ENCODE measurements at places on chromosomes 11 and 22.

DNA sequence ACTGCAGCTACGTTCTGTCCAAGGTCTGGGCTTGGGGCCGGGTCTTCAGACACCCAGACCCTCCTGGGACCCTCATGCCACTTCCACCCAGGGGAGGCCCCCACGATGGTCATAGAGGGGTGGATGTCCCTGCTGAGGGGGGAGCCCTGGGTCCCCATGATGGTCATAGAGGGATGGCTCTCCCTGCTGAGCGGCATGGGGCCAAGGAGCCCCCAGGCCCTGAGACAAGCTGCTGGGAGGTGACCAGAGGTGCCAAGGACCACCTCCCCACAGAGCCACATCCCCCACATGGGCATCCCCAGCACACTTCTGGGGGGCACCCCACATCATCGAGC, 7.2 kb downstream of the MUC5B start:
- no peak for DNase-seq

DNA sequence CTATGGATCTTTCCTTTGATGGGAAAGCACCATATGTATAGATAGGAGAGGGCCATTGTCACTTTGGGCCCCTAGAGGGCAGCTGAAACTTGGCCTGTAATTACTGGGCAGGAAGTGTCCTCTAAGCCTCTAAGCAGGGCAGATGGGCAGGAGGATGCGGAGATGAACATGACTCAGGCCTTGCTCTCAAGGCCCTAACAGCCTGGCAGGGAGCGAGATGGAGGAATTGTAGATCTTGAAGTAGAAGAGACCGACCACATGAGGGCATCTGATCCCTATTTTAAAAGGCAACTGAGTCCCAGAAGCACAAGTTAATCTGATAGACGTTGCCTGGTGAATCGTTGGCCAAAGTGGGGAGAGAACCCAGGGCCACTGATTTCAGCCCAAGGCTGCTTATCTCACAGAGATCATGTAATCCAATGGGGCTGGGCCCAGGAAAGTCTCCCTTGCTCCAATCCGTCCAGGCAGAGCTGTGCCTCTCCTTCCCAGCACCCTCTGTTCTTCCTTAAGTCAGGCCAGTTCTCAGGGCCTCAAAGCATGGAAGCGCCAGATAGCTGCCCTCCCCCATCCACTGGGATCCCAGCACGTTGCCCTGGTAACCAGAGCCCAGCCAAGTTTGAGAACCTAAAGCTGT, 2.5 kb upstream of the SEPTIN3 start:
- DNase-seq: peak; percentile 39

DNA sequence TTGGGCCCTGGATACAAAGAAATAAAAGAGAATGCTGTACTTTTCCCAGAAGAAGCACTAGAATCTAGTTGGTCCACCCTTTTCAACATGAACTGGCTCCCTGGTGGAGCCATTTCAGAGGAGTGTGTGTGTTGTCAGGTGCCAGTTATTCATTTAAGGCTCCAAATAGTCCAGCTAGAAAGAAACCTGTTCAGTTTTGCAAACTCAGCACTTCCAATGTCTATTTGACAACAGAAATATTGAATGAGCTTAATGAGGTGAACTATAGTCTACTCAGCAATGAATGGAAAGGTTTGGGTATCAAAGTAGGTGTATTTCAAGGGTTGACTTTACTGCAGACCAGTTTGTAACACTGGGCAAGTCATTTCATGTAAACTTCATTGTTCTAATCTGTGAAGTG, 2.1 kb downstream of the OR8D1 start:
- no peak for DNase-seq

GRCh38 chr11:112318184-112318591, 57.5 kb upstream of the PLET1 start:
- DNase-seq: no peak

GRCh38 chr11:41039592-41039991, 419.9 kb downstream of the LRRC4C start:
- no peak for DNase-seq

GRCh38 chr11:108734283-108734682, 69.4 kb downstream of the DDX10 start:
- DNase-seq: no peak

DNA sequence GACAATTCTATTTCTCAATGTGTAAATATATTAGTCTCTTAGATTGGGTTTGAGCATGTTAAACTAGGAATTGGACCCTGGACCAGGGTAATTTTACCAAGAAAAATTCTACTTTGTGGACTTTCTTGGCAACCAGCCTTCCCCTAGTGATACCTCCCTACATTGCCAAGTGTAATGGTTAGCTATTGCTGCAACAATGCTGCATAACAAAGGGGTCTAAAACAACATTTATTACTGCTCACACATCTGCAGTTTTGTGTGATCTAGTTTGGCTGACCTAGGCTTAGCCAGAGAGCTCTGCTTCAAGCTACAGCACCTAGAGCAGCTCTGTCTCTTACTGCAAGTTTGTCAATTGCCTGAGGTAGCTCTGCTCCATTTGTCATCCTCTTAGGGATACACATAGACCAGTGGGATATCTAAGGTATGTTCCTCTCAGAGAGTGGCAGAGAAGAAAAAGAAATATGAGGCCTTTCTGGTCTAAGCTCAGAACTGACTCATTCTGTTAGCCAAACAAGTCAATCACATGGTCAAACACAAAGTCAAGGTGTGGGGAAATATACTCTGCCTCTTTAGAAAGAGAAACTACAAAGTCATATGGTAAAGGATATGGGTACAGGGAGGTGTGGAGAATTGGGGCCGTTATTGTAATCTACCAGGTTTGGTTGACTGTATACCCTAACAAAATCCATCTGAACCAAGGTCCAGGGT, 2.0 kb upstream of the LAYN start:
- DNase-seq: no peak

- no peak for DNase-seq
Measured at GRCh38 chr22:37283393-37283937, 1.2 kb downstream of the CYTH4 start.

DNA sequence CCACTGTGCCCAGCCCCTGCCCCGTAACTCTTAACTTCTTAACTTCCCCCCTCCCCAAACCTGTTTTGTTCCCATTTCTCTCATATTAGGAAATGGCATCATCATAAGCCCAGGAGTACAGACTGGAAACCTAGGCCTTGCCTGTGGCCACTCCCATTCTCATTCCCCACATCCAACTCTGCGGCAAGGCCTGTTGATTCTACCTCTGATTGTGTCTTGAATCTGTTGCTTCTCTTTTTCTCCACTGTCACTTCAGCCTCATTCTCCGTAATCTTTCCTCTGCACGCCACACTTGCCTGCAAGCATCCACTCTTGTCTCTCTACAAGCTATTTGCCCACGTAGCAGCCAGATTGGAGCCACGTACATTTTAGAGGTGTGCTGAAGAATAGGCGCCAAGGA, 25.2 kb downstream of the SGSM3 start:
- no peak for DNase-seq

- no peak for DNase-seq
Measured at GRCh38 chr11:66069715-66070603, at the start of gene PACS1. Gene PACS1 (plus strand): TSS chr11:66070272. CDS start chr11:66070487, 215 bp downstream.

GRCh38 chr11:24575392-24575791, 78.5 kb downstream of the LUZP2 start:
- no peak for DNase-seq

DNA sequence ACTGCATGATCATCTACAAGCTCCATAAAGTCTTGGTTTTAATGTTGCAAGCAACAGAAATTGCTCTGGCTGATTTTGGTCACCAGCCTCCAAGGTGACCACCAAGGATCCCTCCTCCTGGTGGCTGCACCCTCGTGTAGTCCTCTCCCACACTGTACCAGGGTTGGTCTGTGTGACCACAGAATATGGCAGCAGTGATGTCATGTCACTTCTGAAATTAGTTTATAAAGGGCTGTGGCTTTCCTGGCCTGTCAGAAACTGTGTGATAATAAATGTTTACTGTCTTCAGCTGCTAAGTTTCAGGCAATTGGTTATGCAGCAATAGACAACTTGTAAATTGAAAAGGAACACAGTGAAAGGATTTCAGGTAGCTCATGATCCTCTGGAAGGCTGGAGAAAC, 5.3 kb upstream of the PRDM11 start:
- no peak for DNase-seq

DNA sequence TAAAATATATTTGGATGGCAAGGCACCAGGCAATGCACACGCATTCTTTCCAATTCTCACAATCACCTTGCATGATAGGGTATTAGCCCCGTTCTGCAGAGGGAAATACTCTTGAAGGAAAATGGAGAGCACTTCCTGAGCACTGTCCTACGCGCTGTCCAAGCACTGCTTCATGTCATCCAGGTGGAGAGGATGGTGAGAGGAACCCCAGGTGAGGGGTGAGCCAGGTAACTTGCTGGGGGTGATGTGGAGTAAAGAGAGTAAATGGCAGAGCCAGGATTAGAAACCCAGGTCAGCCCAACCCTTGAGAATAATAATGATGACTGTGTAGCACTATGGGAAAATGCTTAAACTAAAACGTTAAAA, 711 bp upstream of the PACSIN2 start:
- no peak for DNase-seq

GRCh38 chr11:44943696-44944095, 7.0 kb downstream of the TP53I11 start:
- peak; percentile 28 for DNase-seq
